NCI-H2081 treated with DMSO at 0.1 percent for 48 hours (cell line): ENCODE measurements at places on chromosomes 1 and 21.

GRCh38 chr1:88891951-88892340 is 579 bp upstream of the GTF2B start:
- no peak for DNase-seq

DNA sequence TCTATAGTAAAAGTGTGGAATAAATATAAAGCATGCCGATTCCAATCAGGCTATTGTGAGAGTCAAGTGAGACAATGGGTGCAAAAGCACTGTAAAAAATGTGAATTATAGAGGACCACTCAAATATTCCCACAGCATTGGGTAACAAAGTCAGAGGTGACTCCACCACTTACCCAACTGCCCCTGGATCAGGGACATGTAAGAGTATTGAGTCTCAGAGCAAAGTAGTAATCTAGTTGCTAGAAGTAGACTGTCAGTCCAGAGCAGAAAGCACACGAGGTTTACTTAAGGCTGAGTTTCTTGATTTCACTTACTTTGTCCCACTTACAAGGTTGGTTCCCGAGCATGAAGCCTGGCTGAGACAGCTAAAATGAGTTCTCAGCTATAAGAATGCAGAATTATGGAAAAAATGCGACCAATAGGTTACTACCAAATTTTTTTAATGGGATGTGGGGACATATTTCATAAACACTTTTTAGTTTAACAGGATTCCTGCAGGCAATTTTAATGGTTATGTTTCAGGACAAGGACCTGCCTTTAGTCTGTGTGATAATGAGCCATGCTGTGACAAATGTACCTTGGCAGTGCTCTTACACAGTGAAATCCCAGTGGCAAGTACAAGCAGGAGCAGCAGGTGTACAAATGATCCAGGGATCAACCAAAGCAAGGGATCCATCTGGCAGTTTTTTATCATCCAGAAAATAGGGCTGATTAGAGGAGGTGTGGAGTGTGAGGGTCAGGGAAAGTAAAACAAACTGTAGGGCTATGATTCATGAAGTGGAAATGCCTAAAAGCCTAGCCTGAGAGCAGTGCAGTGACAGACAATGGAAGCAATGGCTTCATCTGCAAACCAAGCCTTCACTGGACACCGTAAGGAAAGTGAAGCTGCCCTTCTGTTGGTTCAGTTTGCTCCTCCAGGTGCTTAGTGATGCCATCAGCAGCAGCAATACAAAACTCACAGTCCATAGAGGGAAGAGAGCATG is 156.2 kb upstream of the SPAG17 start:
- DNase-seq = no peak

DNA sequence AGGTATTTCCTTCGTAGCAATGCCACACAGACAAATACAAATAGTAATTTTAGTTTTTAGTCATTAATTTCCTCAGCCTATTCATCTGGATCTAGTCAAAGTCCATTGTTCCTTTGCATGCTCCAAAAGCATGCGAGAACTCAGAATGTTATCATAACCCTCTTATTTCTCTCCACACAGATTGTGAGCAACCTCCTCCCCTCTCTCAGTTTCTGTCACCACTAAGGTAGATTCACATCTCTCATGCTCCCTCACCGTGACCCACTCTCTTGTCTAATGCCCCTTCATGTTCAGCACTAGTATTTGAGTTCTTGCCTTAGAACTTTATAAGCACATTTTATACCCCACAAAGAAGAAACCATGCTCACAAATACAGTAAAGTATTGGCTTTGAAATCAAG is 582.4 kb downstream of the PLA2G4A start:
- DNase-seq = no peak

DNA sequence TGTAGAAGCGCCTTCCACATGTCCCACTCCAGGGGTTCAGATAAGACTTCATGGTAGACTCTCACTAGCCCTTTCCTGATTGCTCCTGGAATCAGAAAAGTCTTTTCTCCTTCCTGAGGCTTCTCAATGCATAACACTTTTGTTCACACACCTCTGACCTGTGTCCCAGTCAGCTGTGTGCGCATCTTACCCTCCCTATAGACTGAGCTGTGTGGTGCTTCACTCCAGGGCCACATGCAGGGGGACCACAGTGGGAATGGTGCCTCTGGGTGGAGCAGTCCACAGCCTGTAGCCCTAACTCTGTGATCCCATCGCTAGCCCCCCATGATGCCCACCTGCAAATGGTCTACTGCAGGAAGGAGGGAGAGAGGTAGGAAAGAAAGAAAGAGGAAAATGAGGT is 84.0 kb upstream of the TLR5 start:
- no peak for DNase-seq
